ENCODE measurements at places on chromosomes 5 and 9.

GRCh38 chr9:124932333-124932732 lies 8.6 kb downstream of the GOLGA1 start:
- DNase-seq = no peak

DNA sequence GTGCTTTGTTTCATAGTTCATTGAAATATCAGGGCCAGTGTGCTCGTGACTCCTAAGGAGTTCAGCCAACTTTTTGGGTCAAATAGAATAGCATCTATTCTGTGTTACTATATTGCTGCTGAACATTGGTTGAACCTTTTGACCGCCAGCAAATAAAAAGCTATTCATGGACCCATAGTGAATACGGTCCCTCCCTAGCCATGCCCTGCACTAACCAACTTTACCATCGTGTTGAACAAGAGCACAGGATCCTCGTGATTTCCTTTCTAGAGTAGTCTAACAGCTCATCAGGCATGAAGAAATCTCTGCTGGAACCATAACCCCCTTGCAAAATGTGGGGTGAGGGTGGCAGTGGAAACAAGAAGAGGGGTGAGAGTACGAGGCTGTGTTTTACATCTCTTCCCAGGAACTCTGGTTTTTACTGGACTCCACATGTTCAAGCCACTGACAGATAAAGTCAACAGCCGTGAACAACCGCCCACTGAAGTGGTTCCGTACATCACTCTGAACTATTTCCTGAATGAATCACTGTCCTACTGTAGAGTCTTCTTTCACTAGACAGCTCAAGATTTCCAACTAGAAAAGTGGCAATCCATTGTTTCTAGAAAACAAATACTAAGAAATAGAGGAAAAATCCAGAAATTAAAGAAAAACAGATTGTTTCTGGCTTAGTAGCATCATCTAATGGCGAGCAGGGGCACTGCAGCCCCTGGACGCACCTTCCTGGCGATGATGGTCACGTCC lies 70.1 kb upstream of the SPATA31E1 start:
- DNase-seq = no peak

DNA sequence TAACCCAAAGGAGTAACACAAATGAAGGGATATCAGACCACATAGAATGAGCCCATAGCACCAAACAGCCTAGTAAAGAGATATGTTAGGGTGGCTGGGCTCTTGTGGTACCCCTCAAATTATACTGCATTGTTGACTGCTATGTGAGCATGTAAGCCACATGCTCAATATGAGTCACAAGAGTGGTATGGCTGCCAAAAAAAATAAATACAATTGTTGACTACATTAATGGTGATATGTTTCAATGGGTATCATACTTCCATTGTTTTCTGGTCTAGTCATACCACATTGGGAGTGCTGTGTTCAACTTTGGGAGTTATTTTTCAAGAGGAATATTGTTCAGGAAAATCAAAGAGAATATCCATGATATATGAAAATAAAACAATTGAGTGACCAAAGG lies 162.4 kb upstream of the PIK3R1 start:
- DNase-seq = no peak

DNA sequence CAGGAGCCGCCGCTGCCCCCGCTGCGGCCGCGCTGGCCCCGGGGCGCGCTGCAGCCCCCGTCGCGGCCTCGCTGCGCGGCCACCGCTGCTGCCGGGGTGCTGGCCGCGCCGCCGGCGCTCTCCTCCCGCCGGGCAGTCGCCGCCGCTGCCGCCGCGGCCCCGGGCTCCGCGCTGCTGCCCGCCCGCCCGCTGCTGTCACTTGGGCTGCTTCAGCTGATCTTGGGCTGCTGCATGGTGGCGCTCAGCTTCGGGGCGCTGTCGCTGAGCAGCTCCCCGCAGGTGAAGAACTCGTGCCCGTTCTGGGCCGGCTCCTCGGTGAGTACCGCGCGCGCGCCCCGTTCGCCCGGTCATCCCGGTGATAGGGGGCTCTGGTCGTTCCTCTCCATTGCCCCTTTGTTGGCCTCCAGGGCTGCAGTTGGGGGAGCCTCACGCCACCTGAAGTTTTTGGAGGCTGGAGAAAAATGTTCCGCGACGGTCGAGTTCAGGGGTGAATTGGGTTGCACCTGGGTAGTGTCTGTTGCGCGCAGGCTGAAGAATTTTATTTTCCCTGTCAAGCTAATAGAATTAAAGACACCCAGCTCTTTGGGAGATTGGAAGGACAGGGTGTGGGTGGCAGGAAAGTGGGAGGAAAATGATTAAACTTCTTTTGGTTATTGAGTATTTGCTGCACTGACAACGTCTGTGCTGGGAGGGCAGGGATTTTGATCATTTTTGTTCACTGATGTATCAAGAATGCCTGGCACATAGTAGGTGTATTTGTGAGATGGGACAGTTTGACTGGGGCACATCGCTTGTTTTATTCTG lies 596 bp downstream of the ENTREP1 start:
- DNase-seq = no peak

DNA sequence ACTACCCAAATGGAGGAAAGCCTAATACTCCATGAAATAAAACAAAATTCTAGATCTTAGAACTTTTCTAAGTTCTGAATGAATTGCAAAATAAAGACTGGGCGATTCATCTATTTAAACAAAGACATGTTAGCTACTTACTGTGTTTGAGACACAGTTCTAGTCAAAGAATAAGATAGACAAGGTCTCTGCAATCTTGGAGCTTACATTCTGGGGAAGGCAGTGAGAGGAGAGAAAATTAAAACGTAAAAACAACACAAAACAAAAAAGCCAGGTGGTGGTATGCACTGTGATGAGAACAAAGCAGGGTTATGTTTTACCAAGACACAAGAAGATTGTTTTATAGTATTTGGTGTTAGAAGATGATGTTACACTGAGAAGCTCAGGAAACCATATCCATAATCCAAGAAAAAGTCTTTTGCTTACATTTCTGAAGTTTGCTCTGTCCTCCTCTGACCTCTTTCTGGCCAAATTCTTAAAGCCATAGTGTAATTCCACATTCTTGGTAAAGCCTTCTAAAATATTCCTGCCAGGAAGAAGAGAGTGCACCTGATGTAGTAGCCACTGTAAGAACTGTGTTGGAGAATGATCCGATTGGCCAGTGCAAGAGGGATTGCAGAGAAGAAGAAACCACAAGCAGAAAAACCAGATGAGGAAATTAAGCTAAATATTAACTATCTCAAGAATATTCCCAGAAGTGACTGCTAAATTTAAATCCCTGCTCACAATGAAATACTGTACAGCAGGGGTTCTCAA lies 218.4 kb downstream of the PCSK1 start:
- DNase-seq = no peak

DNA sequence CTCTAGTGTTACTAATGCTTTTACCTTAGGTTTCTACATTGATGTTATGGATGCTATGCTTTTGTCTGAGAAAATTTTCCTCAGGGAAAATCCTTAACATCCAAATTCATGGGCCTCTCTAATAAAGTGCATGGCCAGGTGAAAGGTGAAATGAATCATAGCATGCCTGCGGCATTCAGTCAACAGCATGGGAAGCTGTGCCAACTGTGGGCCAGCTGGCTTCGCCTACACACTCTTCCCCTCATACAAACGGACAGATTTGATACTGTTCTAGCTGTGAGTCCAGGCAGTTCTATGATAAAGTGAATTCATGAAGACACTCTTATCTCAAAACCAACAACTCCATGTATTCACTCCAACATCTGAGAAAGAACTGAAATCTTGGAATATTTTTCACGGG lies 374.1 kb downstream of the PLK2 start:
- DNase-seq = no peak

- no peak for DNase-seq
These were observed 4.3 kb upstream of the ZNF510 start for GRCh38 chr9:96782235-96782634.

Data from NCI-H446 (cell line).